ENCODE measurements at places on chromosomes 2 and 18.

DNA sequence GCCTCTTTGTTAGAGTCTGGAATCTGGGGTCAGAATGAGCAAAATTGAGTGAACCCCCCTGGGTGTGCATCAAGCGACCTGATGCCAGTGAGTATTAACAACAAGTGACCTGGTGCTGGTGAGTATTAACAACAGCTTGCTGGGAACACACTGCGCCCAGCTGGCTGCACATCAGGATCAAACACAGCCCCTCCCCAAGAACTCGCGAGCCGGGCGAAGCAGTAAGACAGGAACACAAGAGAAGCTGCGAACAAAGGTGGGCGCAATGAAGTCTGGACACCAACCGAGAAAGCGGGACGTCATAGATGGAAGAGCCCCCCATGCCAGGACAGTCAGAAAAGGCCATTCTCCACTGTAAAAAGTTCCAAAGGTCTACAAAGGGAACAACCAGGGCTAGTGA lies 34.3 kb downstream of the CRACDL start:
- DNase-seq = no peak

DNA sequence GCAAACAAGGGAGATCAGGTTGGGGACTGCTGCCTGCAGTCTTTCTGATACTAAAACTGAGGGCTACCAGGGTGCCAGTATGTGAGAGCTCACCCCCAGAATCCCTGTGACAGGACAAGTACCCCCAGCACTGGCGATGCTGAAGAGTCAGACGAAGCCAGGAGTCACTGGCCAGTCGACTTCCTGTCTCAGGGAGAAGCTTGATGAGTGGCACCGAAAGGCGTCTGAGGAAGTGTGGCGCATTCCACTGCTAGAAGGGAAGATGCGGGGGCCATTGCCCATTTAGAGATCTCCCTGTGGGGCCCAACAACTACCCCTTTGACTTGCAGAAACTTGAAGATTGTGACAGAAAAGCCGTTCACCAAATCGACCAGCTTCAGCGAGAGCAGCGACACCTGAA lies 22.0 kb downstream of the MXD1 start:
- no peak for DNase-seq

- no peak for DNase-seq
Measured at GRCh38 chr2:219897456-219897855, 270.0 kb downstream of the SLC4A3 start.

DNA sequence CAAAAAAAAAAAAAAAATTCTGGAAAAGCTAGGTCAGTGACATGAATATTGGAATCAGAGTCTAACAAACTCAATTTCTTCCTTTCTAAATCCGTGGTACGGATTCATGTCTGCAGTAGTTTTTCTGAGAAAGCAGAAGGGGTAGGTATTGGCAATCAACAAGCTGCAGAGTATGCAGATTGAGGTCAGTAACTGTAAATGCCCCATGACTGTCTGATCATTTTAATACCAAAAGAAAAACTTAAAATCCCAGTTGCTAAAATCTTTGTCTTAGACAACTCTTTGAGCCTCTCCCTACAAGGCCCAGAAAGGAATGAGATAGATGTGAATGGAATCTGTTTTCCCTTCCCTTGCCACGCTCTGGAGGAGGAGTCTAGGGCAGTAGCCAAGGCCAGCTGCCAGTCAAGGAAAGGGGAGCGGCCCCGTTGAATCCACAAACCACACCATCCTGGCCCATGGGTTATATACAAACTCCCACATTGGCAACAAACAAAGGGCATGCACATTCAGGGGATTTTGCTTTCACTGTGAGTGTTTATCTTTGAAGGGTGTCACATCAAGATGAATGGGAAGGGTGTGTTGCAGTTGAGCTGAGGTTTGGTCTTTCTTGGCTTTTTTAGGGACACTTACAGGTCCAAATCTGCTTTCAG lies 6.1 kb upstream of the CASP8 start:
- DNase-seq = no peak

DNA sequence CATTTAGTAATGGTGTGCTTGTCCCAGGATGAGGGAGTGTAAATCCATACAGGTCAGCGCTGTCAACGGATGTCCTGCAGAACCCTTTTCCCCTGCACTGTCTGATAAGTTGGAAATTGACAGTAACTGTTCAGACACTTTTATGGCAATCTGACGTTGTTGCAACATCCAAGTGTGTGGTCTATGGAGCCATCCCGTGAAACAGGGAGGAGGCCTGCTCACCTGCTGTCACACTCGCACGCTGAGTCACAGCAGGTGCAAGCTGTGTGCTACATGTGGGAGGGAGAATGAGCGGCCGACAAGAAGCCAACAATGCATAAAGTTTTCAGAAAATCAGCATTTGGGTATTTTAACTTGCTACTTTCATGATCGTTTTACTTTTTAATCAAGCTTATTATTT lies 43.7 kb upstream of the RMDN2 start:
- DNase-seq = no peak

DNA sequence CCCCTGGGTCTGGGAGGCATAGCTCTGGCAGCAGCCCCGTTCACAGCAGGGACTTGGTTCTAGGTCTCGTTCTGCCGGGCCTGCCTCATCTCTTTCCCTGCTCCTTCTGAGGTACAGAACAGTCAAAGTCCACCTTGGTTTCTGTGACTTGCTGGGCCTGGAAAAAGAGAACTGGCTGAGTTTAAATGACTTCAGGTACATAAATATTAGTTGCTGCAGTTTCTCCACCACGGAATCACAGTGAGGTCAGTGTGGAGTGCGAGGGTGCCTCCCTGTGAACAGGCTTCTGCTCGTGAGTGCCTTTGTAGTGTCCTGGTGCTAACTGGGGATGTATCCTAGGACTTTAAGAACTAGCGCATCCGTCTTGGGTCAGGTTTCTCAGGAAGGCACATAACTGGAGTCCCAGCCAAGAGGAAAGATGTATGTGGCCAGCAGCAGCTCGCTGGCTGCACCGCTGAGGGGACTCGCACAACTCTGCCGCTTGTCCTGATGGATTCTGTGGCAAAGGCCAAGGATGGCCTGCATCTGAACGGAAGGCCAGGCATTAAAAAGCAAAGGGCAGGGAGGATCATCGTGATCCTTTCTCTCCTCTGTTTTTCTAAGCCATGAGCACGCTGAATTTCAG lies 188.6 kb downstream of the SH3RF3 start:
- no peak for DNase-seq

DNA sequence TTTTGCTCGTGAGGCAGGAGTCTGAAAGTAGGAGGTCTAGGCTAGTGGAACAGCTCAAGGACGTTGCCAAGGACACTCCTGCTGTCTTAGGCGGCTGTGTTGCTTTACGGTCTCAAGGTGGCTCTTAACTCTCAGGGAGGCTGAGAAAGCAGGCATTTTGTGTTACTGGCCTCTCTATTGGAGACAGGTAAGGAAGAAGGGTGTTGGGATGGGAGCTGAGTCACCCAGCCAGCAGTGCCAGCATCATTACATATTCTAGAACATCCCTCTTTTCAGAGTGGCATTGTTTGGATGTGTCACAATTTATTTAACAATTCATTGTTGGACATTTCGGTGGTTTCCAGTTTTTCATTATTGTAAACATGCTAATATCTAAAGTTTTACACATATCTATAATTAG lies 30.8 kb upstream of the TMEM214 start:
- DNase-seq = no peak

GRCh38 chr2:47043891-47044239 lies 111.2 kb downstream of the STPG4 start:
- no peak for DNase-seq

- no peak for DNase-seq
Measured at GRCh38 chr2:101781326-101781725, 83.8 kb downstream of the MAP4K4 start.

DNA sequence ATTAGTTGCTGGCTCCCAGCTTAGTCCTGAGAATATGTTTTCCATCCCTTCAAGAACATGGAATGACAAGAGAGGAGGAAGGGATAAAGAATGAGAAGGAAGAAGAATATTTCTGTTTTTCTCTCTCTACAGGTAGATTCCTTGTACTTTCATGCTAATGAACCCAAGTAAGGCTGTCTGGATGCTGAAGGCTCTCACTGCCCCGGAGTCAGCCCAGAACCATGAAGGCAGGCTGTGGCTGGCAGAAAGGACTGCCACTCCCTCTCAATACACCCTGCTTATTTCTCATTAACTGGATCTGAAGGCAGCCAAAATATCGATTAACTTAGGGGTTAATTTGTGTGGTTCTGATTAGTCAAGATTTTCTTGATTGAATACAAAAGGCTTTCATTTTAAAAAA lies 93.1 kb upstream of the NPAS2 start:
- DNase-seq = no peak

GRCh38 chr18:45538444-45538843 lies 76.8 kb upstream of the SLC14A2 start:
- no peak for DNase-seq

DNA sequence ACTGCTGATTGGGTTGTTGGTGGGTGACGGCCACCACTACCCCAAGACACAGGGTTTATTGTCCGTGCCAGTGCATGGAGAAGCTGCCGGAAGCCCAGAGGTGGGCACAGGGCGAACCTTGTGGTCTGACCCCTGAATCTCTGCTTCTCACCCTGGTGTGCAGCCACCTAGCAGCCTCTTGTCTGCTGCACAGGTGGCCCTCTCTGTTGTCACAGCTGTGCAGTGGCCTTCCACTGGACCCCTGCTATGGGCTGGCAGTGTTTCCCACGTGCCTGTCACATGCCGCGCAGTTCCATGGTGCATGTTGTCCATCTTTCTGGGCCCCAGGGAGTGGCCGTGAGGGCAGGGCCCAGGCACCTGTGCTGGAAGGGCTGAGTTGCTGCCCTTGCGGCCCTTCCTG lies 15.2 kb downstream of the ATG4B start:
- no peak for DNase-seq

DNA sequence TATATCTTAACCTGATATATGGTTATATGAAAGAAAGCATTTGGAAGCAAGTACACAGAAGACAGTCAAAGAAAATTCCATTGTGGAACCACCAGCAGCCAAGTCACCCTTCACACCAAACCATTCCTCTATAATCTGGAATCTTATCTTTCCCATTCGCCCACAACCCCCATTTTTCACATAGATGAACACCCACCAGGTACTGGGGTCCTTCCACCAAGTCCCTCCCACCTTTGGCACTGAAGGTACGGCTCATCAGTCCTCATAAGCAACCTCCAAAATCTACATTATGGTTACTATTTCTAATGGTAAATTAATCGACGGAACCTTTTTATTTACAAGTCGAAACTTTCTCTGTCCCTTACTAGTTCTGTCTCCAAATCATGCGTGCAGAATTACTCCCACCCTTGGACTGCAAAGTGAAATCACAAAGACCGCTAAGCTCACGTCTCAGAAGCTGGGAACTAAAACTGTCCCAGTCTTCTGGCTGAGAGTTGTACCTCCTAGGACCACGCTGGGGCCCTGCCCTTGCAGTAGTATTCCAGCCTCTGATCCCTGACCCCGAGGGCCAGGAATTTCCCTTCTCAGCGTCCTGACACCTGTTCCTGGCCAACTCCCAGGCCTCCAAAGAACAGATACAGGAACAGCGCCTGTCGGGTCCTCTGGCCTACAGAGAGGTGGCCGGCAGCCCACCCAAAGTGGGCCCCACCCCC lies 702 bp downstream of the OLA1 start:
- DNase-seq = no peak

- peak; percentile 61 for DNase-seq
Measured at GRCh38 chr2:199458806-199459285, 1.1 kb upstream of the SATB2 start.

- DNase-seq = no peak
Measured at GRCh38 chr18:1408376-1408775, 503.7 kb downstream of the ADCYAP1 start.

DNA sequence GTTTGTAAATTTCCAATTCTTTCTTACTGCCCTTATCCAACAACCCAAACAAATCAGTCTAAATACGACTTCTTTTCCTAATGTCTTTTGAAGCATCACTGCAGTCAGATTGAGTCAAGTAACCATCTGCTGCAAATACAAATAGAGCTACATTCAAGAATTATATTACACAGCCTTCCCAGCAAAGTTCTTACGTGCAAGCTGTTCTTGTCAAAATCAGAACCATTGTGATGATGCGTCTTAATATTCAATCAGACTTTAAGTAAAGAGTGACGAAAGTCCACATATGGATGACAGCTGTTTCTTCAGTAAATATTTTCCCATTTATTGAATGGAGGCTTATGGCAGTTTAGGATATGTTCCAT lies 943.8 kb downstream of the LRP1B start:
- no peak for DNase-seq

GRCh38 chr2:39845460-39846146 lies 66.5 kb upstream of the THUMPD2 start:
- no peak for DNase-seq

- DNase-seq = no peak
Measured at GRCh38 chr2:107698861-107699260, 127.8 kb upstream of the RGPD4 start.

DNA sequence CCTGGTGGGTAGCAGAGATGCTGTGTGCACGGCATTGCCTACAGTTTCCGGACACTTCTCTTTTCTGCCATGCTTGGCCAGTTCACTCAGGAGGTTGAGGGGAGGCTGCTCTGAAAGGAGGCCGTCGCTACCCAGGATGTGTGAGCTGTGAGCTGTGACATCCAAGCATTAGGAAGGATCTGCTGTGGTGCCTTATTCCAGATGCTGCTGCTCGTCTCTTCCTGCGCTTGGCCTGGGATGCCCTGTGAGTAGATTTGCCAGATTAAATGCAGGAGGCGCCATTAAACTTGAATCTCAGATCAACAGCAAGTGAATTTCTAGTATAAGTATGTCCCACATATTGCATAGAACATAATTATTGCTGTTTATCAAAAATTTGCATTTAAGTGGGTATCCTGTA lies 124.2 kb upstream of the SIX3 start:
- DNase-seq = no peak

GRCh38 chr2:216690853-216691741 lies 4.3 kb downstream of the IGFBP5 start:
- no peak for DNase-seq

- no peak for DNase-seq
Measured at GRCh38 chr2:187978356-187978755, 313.3 kb upstream of the GULP1 start.

DNA sequence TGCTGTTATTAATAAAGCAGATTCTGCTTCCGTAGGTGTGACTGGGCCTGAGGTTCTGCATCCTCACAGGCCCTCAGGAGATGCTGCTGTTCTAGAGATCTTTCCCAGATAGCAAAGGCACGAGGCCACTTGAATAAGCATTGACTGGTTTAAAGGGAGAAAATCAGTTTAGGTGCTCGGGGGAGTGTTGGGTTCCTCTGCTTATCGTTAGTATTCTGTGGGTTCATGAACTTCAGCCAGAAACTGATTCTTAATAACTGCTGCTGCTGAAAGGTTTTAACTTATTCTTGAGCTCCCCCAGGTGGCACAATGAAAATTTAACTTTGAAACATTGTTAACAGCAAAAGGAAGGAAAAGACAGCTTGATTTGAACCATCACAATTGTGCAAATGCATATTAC lies 56.9 kb downstream of the ITGA6 start:
- no peak for DNase-seq
